ENCODE measurements at places on chromosomes 12 and 14.

DNA sequence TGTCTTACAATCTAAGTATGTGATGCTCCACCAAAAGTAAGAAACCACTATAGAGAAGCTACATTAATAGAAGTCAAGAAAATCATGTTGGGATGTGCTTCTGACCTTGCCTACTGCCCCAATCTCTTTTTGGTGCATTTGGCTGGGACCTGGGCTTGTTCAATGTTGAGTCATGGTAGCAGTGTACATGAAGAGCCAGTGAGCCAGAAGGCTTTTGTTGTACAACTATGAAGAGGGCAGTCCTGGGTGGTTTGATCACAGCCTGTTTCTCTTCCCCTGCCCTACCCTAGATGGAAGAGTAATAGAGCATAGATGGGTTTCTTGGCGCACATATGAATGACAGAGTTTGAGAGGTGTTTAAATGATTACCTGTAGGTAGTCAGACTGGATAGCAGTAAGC, 56.4 kb downstream of the UBR7 start:
- DNase-seq = no peak

DNA sequence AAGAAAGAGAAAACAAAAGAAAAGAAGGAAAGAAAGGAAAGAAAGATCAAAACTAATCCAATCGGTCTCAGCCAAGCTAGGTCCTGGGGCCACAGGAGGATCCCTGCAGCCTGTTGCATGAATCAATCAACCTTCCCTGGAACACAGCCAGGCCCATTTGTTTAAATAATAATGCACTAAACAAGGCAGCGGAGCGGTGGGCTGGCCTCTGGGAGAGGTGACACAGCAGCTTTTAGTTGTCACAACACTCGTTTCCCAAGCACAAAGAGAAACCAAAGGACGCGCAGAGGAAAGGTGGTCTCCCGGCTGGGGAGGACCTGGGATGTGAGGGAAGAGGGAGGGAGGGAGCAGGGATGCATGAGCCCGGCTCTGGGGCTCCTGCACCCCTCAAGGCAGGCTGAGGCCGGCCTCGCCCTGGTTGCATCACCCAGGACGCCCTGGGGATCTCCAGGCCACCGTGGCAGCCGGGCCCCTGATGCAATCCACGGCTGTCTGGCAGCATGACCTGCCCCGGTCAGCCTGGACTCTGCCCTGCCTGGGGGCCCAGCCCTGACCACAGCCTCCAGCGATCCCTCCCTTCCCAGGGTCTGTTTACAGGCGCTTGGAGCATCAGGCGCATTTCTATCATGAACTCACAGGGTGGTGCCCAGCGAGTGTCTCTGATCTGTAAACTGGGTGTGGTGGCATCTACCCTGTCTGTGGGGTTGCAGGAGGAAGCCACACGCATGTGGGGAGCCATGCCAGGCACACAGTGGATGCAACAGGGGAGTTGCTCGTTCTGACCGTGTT, 32.5 kb downstream of the MMP17 start:
- peak; percentile 62 for DNase-seq

GRCh38 chr12:7995266-7995963, 37.1 kb upstream of the FOXJ2 start:
- DNase-seq = peak; percentile 72

DNA sequence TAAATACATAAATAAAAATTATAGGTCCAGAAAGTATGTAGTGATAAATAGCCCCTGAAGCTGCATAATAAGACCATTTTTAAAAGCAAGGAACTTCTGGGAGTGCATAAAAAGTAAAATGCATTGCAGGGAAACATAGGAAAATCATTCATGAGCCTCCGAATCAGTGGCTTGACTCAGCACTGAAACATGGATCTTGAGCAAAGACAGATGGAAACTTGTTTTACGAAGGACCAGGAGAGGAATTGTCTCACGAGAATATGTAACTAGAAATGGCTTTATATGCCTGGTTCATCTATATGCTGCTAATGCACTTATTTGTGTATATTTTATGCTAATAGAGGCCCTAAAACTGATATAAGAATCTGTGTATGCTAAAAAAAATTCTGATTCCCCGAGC, 14.7 kb downstream of the TMEM30B start:
- no peak for DNase-seq

GRCh38 chr12:53096089-53096741, 1.3 kb upstream of the IGFBP6 start:
- DNase-seq = no peak

GRCh38 chr12:42382013-42382696, 56.2 kb downstream of the PPHLN1 start:
- no peak for DNase-seq

DNA sequence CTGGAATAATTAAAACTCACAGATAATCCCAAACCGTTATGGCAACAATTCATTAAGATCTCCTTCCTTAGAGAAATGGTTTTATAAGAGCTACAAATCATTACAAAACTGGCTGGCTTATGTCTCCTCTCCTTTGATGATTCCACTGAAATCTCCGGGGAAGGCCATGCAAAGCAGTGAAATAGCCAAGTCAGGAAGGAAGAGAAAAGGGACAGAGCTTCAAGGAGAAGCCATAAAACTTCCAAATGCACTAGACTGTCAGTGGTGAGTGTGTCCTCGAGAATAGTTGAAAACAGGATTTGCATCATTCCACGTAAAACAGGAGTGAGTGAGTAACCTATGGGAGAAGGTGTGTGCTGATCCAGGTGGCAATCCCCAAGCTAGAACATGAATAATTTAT, 330.0 kb downstream of the DIO2 start:
- no peak for DNase-seq

GRCh38 chr12:123859035-123859434, 96.9 kb downstream of the DNAH10 start:
- no peak for DNase-seq

DNA sequence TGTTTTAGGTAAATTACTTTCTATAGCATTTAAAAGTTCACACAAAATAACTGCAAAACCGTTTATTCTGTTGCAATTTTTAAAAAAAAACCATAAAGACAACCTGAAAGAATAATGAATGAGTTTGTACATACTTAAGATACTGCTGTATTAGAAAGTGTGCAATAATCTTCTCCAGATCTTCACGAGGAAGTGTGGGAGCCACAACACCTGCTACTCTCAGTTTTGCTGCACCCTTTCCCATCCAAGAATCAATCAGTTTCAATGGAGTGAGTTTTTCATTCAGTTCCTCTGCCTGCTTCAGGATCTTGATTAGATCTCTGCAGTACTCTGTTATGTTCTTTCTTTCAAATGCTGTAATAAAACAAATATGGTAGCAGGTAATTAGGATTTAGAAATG, 30.1 kb downstream of the RECQL start:
- no peak for DNase-seq

- DNase-seq = no peak
Measured at GRCh38 chr12:69906411-69907216, 81.6 kb downstream of the MYRFL start.

GRCh38 chr14:22482782-22483553, 106.1 kb downstream of the DAD1 start:
- no peak for DNase-seq

- DNase-seq = peak; percentile 80
Measured at GRCh38 chr12:124548854-124549378, 18.5 kb downstream of the NCOR2 start.

GRCh38 chr12:131709226-131709625, 1.7 kb upstream of the SFSWAP start:
- no peak for DNase-seq

- DNase-seq = no peak
Measured at GRCh38 chr12:98821866-98822265, 176.8 kb downstream of the APAF1 start.

GRCh38 chr14:24609655-24610344, at the start of gene GZMH:
Gene GZMH (minus strand): TSS chr14:24609685. CDS start chr14:24609613, 72 bp downstream.
- no peak for DNase-seq
